ENCODE measurements at places on chromosomes 6 and 20.

DNA sequence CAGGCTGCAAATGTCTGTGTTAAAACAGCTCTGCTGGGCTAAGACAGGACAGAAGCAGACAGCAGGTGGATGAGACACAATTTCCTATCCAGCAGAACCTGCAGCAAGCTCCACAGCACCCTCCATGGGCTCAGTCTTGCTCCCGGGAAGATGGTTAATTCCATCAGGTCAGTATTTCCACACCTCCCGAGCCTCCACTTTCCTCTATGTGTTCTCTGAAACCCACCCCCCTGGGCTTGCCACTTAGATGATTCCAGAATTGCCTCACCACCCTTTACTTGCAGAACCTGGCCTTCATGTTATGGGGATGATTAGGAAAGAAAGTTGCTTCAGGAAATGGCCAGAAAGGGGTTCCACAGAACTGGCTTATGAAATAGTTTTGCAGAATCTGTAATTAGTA, 43.8 kb downstream of the ERMARD start:
- DNase-seq, result no peak

DNA sequence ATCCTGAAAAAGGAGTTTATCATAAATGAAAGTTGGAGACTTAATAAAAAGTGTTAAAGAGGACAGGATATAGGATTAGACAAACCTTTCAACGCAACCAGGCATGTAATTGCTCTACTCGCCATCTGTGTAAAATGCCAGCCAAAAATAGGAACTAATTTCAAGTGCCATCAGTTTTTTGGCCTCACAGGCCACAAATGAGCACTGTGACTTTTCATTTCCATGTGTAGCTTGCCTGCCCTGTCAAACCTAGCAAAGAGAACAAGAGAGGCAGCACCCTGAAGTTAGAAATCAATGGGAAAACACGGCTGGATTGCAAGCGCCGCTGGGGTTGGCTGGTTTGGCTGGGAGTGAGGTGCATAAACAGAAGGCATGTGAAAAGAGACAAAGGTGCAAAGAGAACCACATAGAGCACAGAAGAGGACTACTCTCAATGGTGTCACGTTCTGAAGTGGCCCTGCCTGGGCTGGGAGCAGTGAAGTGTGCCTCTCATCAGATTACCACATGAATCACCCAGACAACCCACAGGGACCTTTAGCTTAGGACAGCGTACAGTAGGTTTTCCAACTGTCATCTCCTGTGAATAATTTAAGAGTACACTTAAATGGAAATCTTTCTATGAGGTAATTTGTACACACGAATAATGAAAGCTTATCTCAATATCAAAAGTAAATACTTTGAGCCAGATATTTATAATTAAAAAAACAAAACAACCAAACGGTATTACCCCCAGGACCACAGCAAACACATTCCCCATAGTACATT, 78.0 kb upstream of the NHSL1 start:
- DNase-seq, result no peak

GRCh38 chr6:25774120-25774715, 19.7 kb downstream of the SLC17A4 start:
- DNase-seq, result no peak

DNA sequence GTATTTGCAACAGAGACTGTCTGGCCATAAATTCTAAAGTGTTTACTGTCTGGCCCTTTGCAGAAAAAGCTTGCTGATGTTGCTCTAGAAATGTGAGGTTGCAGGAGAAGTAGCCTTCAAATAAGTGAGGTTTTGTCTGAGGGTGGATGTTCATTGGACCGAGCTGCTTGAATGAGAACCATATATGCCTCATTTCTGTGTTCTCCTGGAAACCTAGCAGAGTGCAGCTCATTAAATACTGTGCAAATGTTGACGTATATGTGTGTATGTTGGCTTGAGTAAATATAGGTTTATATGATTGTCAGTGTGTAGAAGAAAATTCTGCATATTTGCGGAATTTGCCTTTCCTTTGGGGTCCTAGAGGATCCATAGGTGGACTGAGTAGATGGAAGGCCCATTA, 39.0 kb downstream of the CHMP4B start:
- no peak for DNase-seq

Data from stimulated activated CD4-positive, alpha-beta T cell treated with anti-CD3 and anti-CD28 coated beads, Interleukin-12 subunit alpha, Interleukin-12 subunit beta, amount 100 ng/mL, for 24 hours (primary cell).